Effector CD4-positive, alpha-beta T cell (primary cell): ENCODE measurements at places on chromosomes 7 and 10.

DNA sequence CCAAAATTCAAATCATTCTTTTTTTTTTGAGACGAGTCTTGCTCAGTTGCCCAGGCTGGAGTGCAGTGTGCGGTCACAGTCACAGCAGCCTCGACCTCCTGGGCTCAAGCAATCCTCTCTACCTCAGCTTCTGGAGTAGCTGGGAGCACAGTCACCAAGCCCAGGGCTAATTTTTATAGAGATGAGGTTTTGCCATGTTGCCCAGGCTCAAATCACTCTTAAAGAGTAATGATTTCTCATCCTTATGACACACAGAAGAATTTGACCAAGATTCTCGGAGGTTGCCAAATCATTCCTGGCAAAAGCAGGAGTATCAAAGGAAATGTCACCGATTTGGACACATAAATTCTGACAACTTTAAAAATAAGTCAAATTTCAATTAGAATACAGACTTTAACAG, 39.1 kb downstream of the SIRT1 start:
- DNase-seq, result no peak

- DNase-seq, result no peak
Measured at GRCh38 chr7:115676080-115676479, 354.5 kb downstream of the TFEC start.

- DNase-seq, result no peak
Measured at GRCh38 chr10:16915300-16915699, 98.1 kb upstream of the RSU1 start.

DNA sequence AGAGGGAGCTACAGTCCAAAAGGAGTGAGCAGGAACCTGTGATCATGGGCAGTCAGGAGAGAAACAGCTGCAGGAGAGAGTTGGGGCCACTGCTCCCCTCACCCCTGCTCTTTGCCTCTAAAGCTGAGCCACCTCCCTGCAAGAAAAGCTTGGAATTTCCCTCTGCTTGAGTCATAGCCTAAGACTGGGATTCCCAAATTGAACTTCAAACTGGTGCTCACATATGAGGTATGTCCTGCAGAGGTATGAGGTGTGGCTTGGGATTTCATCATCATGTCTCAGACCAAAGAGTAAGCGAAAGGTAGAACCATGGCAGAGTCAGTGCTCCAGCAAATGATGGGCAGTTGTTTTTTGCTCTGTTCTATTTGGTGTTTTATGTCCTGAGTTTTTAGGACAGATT, 237.1 kb upstream of the NRP1 start:
- DNase-seq, result no peak

DNA sequence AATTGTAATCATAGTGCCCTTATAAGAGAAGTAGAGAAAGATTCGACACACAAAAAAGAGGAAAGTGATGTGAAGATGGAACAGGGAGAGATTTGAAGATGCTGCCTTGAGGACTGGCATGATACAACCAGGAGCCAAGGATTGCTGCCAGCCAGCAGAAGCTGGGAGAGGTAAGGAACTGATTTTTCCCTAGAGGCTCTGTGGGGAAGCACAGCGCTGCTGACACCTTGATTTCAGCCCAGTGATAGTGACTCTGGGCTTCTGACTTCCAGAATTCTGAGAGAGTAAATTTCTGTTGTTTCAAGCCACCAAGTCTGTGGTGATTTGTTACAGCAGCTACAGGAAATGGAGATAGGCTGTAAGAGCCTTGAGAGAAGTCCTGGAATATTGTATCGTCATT, 98.2 kb downstream of the RAB11FIP2 start:
- DNase-seq, result no peak

- no peak for DNase-seq
Measured at GRCh38 chr10:125156196-125156595, 4.2 kb downstream of the CTBP2 start.

DNA sequence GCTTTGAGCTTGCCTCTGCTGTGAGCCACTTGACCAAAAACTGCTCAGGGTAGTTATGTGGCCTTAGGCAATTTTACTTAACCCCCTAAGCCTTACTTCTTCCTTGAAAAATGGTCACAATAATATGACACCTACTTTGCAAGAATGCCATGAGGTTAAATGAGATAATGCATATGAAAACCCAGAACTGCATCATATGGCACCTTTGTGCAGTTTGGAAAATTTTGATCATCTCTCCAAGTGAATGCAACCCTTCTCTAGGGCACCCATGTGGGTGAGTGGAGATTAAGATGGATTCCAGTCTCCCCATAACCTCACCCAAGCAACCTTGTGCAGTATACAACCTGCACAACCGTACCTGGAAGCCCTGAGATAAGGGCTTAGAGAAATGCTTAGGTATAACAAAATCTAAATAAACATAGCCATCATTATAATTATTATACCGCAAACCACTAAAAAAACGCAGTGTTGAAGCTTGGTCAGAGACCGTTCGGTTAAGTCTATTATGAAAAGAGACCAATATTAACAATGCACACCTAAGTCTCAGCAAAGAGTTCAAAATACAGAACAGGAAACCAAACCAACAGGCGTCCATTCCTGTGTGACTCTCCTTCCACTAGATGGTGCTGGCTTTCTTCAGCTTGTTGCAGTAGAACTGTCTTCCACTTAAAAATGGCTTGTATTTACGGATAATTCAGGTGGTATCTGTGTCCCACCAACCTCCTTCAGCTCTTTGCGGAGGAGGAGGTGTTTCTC, 21.0 kb upstream of the ASB15 start:
- no peak for DNase-seq

- DNase-seq, result no peak
Measured at GRCh38 chr10:20147684-20148083, 331.5 kb downstream of the PLXDC2 start.
